Renal cortex interstitium (tissue), 15 donors: ENCODE measurements at places on chromosomes 16 and 17.

- no peak for DNase-seq
Observed at GRCh38 chr17:4407216-4407615, 26.5 kb upstream of the SPNS3 start.

DNA sequence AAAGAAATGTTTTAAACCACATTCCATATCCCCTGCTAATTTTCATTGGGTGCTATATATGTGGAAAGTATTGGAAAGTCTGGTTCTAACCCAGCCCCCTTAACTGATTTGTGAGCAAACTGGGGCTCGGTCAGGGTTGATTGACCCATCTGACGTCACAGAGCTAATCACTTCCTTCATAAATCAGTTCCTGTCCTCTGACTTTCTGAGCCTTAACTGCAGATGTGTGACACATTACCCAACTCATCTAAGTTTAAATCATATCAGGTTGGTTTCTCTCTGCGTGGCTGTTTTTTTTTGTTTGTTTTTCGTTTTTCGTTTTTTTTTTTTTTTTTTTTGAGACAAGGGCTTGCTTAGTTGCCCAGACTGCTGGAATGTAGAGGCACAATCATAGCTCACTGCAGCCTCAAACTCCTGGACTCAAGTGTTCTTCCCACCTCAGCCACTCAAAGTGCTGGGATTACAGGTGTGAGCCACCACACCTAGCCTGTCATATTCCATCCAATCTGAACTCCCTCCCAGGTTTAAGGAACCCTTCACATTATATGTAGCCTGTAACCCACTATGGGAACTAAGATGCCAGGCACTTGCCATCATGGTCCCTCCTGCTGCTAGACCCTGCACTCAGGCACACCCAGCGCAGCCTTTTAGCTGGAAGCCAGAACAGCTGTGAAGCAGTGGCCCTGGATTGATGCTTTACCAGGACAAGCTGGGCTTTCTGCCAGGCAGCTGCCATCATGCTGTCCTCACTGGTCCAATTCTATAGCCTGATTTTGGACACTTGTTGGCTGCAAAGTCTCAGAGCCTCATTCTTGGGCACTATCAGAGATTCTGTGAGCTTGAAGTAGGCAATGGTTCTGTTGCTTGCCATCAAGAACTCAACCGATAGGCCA is 6.9 kb upstream of the BPTF start:
- no peak for DNase-seq

DNA sequence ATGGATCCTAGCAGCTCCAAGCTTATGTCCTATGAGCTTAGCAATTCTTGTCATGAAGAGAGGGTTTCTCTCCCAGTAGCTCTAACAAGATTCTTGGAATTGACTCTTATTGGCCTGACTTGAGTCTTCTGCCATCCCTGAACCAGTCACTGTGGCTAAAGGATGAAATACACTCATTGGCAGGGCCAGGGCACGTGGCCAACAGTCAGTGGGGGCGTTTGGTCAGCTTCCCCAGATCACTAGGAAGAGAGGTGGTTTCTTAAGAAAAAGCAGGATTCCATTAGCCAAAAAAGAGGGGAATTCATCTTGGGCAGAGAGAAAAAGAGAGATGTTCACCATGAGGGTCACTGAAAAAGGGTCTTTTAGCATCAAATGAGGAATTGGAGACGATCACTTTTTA is 363.2 kb downstream of the SNX29 start:
- DNase-seq = no peak

DNA sequence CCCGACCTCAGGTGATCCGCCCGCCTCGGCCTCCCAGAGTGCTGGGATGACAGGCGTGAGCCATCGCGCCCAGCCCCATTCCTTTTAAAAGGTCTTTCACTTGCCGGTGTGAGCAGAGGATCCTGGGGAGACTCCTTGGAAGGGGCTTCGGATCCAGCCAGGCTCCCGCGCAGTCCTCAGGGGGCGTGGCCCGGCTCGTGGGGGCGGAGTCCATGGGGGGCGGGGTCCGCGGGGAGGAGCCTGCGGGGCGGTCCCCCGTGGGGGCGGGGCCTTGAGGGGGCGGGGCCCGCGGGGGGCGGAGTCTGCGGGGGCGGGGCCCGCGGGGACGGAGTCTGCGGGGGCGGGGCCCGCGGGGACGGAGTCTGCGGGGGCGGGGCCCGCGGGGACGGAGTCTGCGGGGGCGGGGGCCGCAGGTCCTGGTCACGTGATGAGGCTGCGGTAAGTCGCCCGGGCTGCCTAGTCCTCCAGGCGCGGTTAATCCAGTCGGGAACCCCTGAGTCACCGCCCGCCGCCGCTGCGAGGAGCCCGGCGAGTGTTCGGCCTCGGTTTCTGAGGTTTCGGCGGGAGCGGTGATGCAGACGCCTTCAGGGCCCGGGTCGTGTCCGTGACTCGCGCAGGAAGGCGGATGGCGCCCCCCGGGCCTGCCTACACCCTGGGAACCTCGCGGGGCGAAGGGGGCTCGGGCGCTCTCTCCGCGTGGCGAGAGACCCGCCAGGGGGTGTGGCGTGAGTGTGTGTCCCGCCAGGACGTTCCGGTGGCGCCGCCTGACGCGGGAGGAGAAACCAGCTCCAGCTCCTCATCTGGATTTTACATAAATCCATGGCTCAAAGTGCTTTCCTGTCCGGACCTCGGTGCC is 23.6 kb upstream of the ABR start:
- DNase-seq = no peak

DNA sequence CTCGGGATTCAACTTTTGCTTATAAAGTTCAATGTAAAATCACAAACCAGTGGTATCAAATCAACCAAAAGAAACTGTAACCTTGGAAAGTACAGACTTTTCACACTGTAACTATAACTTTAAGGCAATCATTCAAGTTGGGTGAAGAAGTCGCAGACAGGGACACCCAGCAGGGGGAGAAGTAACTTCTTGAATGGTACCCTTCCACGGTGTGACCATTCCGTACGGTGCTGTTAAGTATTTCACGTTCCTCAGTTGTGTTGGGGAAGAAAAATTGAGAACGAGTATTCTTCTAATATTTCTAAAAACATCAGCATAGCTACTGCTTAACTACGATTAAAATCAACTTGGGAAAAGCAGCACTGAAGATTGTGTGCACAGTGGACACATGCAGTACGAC is 55.8 kb downstream of the MYH10 start:
- no peak for DNase-seq
